ENCODE measurements at places on chromosomes 7 and 10.

DNA sequence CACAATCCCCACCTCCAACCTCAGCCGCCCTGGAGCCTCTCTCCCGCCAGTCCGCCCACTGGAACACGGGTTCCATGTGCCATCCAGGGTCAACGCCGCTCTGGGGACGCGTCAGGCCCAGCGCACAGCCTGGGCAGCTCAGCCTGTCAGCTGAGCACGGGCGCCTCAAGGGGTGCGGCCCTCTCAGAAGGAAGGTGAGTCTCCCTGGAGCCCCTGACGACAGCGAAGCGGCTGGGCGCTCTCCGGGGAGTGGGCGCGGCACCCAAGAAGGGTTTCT, 1.2 kb upstream of the SLC18A3 start:
- DNase-seq: no peak

DNA sequence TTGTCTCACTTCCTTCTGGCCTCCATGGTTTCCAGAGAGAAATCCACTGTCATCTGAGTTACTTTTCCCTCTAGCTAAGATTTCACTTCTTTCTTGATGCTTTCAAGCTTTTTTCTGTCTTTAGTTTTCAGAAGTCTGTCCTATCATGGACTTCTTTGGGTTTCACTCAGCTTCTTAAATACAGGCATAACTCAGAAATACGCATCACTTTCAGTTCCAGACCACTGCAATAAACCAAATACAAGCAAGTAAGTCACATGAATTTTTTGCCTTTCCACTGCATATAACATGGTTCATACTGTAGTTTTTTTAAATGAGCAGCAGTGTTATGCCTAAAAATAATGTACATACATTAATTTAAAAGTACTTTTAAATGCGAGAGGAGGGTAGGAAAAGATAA, 48.7 kb downstream of the STK17A start:
- no peak for DNase-seq

- DNase-seq: no peak
These were observed 176.3 kb downstream of the RPS24 start for GRCh38 chr10:78209970-78210369.

- DNase-seq: no peak
These were observed 32.2 kb downstream of the CALML5 start for GRCh38 chr10:5467207-5467535.

- DNase-seq: no peak
These were observed 3.0 kb upstream of the GIMAP5 start for GRCh38 chr7:150734254-150734653.

DNA sequence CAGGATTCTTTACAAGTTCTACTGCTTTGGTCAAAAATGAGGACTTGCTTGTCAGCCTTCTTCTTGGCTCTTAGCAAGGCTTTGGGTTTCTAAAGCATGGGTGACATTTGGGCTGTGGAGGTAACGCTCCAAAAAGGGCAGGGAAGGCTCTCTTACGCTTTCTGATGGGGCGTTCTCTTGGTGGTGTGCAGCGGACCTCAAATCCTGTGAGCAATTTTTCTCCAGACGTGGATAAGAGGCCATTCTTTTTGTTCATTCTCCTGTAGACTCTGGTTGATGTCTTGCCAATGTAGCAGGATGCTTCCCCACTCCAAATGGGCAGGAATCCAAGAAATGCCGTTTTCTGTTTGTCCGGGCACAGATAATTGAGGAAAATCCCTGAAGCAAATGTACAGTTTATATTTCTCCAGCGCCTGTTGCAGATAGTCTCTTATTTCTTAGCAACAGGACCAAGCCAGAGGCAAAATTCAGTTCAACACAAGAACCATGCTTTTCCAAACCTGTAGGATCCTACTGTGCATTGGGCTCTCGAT, 138.4 kb upstream of the NFE2L3 start:
- no peak for DNase-seq

GRCh38 chr7:158779061-158780000, 50.0 kb downstream of the ESYT2 start:
- DNase-seq: no peak

DNA sequence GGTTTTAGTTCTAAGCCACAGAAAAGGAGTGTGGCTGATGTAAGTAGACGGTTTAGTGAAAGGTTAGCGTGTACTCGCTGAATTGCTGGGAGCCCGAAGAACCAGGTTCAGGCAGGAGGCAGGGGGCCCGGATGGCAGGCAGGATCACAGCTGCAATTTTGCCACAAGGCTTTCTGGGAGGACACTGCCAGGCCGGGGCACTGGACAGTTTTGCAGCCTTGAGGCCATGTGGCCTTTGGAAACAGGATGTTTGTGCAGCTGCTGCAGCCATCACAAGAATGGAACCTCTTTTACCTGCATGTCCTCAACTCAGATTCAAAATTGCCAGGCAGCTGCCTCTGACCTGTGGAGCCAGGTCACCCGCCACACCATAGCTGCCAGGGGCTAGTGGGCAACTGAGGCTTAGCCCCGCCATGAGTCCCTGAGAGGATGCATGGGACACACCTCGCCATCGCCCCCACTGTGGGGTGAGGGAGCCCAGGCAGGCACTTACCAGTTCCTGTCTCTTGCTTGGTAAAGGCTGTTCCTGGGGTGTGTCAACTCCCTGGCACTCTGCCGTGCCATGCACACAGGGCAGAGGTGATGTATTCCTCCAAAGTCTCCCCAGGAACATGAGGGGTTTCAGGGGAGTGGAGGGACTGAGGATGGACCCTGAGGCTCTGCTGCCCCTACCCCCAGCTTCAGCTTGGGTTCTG, 188.6 kb downstream of the RPS24 start:
- DNase-seq: no peak

DNA sequence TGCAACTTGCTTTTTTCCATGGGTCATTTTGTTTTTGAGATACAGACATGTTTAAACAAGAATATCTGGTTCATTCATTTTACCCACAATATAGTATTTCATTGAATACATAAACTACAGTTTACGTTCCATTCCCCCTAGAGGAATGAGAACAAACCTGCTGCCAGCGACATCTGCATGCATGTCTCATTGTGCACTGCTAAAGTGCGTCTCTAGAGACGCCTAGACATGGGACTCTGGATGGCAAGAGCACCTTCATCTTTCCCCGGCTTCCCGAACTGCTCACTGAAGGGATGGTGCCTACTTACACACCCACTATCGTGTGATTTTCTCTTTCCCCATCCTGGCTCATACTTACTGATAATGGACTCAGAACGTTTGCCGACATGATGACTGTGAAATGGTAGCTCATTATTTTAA, 1.2 kb upstream of the ZNF777 start:
- DNase-seq: no peak

DNA sequence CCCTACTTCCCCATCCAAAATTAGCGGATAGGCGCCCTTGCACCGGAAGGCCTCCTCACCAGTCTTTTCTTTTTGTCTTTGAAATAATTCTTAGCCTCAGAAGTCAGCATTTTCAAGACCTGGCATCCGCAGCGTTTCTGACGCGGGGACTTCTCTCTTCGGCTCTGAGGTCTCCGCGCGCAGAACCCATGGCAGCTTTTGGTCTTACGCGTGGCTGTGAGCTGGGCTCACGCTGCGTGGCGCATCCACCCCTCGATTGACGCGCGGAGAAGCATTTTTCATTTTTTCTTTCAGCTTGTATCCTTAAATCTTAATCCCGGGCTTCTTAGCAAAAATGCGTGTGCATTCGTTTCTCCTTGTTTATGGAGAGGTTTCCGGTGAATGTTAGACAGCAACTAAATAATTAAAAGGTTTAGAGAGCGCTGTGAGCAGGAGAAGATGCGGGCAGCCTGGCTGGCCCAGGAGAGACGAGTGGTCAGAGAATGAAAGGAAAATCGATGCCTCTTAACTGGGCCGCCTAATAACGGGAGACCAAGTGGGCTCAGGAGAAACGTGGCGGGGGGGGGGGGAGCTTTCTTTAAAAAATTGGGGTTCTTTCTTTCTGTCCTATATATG, 2.0 kb upstream of the GATA3 start:
- no peak for DNase-seq

GRCh38 chr10:81963606-81964005, 88.6 kb downstream of the NRG3 start:
- no peak for DNase-seq

- no peak for DNase-seq
These were observed 306.2 kb downstream of the CCSER2 start for GRCh38 chr10:84634636-84635035.

GRCh38 chr7:128053023-128053422, 21.8 kb upstream of the LRRC4 start:
- DNase-seq: no peak

DNA sequence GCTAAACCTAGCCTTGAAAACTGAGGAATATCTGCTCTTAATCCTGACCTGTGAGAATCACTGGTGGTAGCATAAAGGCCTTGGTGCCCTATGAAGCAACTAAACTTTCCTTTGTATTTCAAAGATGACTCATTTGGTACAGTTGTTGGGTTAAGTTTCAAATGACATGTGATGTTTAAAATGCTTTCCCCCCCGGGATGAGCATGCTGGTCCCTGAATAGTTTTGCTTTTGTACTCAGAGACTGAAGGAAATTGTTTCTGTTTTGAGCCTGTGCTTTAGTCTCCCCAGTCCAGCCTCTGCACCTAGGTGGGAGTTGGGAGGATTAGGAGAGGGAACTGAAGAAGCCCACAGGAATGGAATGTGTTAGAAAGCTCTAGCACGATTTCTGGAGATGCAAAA, 258.9 kb upstream of the NPY start:
- DNase-seq: no peak

- no peak for DNase-seq
These were observed 873.9 kb upstream of the MBL2 start for GRCh38 chr10:53646525-53646924.

GRCh38 chr7:26664735-26665416, 199.5 kb downstream of the SKAP2 start:
- DNase-seq: no peak

- no peak for DNase-seq
These were observed 28.6 kb downstream of the JAZF1 start for GRCh38 chr7:28151965-28152364.

GRCh38 chr10:58326967-58327381, 7.8 kb upstream of the UBE2D1 start:
- DNase-seq: no peak

- no peak for DNase-seq
These were observed 202.6 kb downstream of the PPP1R3A start for GRCh38 chr7:113715981-113716856.

DNA sequence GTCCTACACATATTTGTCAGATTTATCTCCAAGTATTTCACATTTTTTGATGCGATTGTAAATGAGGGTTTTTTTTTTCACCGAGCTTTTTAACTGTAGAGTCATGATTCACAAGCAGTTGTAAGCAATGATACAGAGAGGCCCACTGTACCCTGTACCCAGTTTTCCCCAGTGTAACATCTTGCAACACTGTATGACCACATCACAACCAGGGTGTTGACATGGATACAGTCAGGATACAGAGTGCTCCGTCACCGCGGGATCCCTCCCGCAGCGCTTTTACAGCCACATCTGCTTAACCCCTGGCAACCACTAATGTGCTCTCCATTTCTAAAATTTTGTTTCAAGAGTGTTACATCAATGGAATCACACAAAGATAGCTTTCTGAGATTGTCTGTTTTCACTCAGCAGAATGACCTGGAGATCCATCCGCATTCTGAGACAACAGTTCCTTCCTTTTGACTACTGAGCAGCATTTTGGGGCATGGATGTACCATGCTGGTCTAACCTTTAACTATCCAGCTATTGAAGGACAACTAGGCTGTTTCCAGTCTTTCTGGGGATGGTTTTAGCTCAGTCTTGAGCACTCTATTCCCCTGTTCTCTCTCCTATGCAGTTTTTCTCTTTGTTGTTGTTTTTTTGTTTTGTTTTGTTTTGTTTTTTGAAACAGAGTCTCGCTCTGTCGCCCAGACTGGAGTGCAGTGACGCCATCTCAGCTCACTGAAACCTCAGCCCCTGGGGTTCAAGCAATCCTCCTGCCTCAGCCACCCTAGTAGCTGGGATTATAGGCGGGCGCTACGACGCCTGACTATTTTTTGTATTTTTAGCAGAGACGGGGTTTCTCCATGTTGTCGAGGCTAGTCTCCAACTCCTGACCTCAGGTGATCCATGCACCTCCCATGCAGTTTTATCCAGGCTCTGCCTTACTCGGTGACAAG, 25.9 kb downstream of the GPRIN2 start:
- DNase-seq: no peak

- no peak for DNase-seq
These were observed 108.2 kb downstream of the CHRM2 start for GRCh38 chr7:136976504-136977251.

DNA sequence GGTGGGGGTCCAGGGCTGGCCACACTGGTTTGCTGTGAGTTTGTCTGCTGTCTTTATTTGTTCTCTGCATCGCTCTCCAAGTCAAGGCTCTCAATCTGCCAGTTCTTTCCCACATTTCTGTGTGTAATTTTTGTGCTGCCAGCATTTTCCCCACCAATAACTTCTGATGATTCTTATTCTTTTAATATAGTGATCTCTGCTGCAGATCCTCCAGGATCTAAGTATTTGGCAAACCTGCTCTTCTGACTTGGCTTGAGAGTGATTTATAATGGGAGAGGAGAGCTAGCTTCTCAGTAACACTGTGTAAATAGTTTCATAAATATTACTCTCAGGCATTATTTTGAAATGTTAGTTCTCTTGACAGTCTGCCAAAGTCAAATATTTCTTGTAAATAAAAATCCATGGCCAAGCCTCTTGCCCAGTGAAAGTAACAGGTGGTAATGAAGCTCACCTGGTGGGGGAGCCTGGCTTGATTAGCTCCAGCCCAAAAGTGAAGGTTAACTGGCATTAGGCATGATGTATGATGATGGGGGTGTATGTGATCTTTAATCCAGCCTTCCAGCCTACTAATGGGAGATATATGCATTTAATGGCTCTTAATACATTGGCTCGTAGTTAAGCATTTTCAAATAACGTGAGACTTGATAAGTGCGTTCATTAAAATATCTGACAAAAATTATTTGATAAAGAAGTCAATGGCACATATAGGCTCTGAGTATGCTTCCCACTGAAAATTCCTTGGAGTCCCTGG, 1055.9 kb downstream of the KCNMA1 start:
- no peak for DNase-seq

DNA sequence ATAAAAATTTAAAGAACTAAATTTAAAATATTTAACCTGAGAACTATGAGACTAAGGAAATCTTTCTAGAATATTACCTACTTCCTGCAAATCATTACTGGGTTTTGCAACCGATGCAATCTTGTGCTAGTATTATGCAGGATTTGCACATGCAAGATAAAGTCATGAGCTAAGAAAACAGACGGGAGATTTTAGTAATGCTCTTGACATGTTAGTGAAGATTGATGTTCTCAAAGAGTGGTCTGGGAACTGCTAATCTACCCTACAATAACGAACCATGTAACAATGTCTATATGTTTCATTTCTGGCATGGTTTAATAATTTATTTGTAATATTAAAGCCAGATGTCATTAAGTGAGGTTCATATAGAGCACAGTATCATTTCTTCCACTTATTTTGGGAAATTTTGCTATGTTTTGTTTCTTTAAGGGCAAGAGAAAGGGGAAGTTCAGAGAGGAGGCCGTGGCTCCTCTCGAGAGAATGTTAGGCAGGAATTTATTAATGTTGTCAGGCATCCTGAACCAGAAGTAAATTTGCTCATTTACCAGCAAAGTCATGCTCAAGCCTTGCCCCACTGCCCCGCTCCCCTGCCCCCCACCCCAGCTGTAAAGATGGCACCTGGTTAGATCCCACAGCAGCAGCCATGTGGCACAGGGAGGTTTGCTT, 22.8 kb downstream of the LRRC17 start:
- DNase-seq: no peak

- DNase-seq: no peak
These were observed 642.9 kb downstream of the SDK1 start for GRCh38 chr7:3943779-3944520.

Data from stimulated activated CD8-positive, alpha-beta memory T cell treated with anti-CD3 and anti-CD28 coated beads, Interleukin-4, amount 100 ng/mL, for 1 hour (primary cell).